ENCODE measurements at places on chromosomes 5 and 9.

DNA sequence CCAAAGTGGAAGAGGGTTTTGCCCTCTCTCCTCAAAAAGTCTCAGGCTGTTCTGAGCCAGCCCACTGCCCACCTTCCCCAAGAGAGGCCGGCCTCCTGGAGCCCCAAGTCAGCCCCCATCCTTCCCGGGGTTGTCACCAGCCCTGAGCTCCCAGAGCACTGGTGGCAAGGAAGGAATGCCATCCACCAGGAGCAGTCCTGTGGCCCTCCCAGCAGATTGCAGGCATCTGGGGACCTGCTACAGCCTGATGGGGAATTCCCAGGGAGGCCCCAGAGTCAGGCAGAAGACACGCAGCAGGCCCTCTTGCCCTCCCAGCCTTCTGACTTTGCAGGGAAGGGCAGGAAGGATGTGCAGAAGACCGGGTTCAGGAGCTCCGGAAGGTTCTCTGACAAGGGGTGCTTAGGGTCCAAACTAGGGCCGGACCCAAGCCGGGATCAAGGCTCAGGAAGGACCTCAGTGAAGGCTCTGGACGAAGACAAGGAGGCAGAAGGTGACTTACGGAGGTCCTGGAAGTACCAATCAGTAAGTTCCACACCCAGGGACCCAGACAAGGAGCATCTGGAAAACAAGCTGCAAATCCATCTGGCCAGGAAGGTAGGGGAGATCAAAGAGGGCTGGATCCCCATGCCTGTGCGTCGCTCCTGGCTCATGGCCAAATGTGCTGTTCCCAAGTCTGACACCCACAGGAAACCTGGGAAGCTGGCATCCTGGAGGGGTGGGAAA, 3.7 kb downstream of the SPATA31E1 start:
- DNase-seq, result no peak

- no peak for DNase-seq
Observed at GRCh38 chr9:37438359-37438758, 15.9 kb downstream of the GRHPR start.

DNA sequence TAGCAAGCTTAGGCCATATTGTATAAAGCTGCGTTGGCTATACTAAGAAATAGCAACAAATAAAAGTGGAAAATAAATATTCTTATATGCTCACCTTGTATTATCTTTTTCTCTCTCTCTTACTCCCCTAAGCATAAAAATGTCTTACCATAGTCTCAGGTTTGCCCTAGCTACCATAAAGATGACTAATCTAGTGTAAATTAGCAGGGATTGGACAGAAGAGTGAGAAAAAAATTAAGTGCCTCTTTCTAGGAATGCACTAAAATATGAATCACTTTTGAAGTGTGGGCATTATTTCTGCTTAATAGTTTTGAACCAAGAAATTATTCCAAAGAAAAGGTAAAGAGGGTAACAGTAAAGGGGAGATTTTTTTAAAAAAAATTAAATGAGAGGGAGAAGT, 201.3 kb downstream of the HINT1 start:
- no peak for DNase-seq

GRCh38 chr9:126613651-126614050, at the start of gene LMX1B:
TSS of gene LMX1B (plus strand) at chr9:126613928. CDS start at chr9:126614450, 522 bp downstream.
- no peak for DNase-seq

GRCh38 chr9:109401169-109401989, 80.5 kb upstream of the EPB41L4B start:
- DNase-seq, result no peak

DNA sequence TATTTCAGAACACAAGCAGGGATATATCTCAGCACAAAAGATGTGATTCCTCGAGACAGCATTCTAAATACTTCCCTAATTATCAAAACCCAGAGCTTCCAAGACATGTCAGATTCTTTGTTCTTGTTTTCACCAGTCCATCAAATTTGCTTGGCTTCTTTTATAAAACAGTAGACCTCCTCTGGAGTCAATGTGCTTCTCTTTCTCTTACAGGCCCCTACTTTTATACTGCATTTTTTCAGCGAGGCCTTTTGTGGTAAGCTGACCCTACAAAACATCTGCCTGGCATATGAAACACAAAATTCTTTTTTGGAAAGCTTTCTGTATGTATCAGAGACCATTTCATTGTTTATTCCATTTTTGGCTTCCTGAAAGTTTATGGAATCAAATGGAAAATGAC, 81.8 kb downstream of the ARSB start:
- no peak for DNase-seq

DNA sequence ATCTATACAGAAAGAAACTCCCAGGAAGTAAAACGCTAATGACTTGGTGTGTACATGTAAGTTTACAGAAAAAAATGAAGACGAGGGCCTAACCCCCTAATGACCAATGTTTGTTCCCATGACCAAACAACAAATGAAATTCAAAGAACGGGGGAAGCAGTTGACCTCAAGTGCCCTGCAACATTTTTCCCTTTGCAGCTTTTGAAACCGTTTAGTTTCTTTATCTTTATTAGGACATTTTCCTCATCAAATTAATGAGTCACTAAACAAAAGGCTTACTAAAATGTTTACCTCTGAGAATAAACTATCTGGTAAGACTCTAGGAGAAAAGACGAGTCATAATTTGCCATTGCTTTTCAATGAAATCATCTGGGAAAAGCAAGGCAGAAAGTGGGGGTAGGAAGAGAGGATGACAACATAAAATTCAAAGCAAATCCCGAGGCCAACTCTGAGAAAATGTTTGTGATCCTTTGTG, 57.4 kb downstream of the LHFPL2 start:
- DNase-seq, result no peak

GRCh38 chr5:107063511-107063910, 607.2 kb downstream of the EFNA5 start:
- DNase-seq, result no peak

DNA sequence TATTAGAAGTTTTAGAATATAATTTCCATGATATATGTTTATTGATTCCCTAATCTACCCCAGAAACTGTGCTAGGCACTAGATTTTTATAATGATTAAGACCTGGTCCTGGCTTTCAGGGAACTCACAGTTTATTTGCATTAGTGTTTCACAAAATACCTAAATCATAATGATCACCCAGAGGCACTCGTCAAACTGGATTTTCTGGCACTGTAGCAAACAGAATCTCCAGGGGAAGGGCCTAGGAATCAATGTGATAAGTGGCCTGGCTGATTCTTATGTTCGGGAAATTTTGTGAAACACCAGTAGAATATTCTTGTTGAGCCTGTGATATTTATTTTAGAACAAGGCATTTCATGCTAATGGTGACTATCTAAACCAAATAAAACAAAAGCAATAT, 37.4 kb upstream of the SRP19 start:
- DNase-seq, result no peak

- DNase-seq, result no peak
Observed at GRCh38 chr5:89204756-89205155, 321.8 kb upstream of the MEF2C start.

DNA sequence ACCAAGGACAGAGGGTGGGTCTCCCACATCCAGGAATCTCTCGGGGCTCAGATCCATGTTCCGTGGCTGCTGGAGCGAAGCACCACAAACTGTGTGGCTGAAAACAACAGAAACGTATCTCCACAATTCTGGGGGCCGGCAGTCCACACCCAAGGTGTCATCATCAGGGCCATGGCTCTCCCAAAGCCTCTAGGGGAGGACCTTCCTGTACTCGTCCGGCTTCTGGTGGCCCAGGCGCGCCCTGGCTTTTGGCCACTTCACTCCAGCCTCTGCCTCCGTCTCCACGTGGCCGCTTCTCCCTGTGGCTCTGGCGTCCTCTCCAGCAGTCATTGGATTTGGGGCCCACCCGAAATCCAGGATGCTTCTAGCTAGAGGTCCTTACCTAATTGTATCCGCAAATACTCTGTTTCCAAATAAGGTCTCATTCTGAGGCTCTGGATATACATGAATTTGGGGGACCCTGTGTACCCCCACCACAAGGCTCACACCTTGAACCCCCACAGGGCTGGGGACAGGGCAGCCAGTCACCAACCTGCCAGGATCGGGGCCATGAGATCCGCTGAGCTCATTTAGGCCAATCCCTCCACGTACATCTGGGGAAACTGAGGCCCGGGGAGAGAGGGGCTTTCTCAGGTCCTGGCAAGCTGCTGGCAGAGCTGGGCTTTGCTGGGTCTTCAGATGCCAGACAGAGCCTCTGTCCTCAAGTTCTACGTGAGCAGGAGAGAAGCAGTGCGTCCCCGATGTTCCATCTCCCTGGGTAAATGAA, 158.2 kb downstream of the OLFM1 start:
- DNase-seq, result no peak

DNA sequence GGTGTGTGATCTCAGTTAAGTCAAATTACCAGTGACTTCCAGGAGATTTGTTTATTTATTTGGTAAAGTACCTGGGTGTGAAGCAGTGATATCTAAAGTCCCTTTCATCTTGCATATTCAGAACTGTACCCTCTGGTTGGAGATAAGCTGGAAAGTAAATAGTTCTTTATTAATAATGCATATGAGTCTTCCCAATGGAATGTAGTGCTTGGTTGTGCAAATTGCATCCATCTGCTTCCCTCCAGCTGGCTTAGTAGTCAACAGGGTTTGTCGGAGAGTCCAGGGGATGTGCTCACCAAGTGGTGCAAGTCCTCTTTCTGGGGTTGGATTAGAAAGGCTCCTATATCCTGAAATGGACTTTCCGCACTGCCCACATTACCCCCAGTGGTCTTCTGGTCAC, 42.0 kb downstream of the TRPM3 start:
- DNase-seq, result no peak

GRCh38 chr5:174636094-174636493, 88.3 kb upstream of the MSX2 start:
- DNase-seq, result no peak

- DNase-seq, result no peak
Observed at GRCh38 chr5:107430071-107430625, 240.6 kb downstream of the EFNA5 start.

GRCh38 chr5:6631441-6631840, 1.4 kb downstream of the NSUN2 start:
- DNase-seq, result no peak

- DNase-seq, result no peak
Observed at GRCh38 chr5:95668728-95669127, 14.1 kb downstream of the SPATA9 start.

- no peak for DNase-seq
Observed at GRCh38 chr5:2024986-2025721, 142.4 kb upstream of the IRX4 start.

GRCh38 chr9:132037458-132037857, 42.2 kb downstream of the MED27 start:
- no peak for DNase-seq

- DNase-seq, result no peak
Observed at GRCh38 chr5:10741661-10742060, 19.4 kb downstream of the DAP start.

- no peak for DNase-seq
Observed at GRCh38 chr9:134040781-134041648, 15.7 kb downstream of the BRD3OS start.

DNA sequence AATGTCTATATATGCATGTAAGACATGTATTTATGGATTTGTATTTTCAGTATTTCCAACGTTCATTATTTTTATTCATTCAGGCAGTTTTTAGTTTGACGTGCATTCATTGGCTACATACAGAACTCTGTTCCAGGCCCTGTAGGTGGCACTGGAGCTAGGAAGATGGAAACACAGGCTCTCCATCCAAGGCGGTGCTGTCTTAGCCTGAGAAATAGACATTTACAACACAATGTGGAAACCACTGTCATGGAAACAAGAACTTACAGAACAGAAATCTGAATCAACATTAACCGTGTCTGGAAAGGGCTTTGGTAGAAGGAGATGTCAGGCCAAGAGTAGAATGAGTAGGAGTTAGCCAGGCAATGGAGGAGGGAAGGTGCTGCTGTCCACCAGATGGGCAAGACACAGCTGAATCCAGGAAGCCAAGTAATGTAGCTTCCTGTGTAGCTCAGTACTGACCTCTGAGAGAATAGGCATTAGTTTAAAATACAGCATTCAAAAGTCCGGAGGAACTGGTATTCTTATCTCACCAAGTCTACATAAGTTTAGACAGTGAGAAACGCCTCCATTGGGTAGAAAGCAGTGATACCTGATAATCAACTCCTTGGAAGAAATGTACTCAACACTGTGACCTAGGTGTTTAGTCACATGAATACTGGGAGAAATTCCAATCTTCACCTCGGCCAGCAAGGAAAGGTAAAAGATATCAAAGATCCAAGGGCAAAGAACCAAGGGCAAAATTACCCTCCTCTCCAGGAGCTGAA, 388.6 kb upstream of the CDH6 start:
- DNase-seq, result no peak

- DNase-seq, result no peak
Observed at GRCh38 chr5:167358868-167359492, 932.5 kb upstream of the WWC1 start.

DNA sequence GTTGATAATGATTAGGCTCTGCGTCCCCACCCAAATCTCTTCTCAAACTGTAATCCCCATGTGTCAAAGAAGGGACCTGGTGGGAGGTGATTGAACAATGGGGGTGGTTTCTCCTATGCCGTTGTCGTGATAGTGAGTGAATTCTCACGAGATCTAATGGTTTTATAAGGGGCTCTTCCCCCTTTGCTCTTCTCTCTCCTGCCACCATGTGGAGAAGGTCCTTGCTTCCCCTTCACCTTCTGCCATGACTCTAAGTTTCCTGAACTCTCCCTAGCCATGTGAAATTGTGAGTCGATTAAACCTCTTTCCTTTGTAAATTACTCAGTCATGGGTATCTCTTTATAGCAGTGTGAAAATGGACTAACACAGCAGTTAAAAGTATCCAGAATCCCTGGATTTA, 715.2 kb upstream of the DMAC1 start:
- DNase-seq, result no peak

Data from activated T-helper 1 cell treated with Interleukin-2 at 50 U/mL for 16 hours (primary cell).